ENCODE measurements at places on chromosomes 7 and 10.

GRCh38 chr7:26308551-26308950 is 16.9 kb downstream of the SNX10 start:
- DNase-seq = no peak

- DNase-seq = no peak
Measured at GRCh38 chr7:6027806-6028365, 3.3 kb upstream of the ANKRD61 start.

DNA sequence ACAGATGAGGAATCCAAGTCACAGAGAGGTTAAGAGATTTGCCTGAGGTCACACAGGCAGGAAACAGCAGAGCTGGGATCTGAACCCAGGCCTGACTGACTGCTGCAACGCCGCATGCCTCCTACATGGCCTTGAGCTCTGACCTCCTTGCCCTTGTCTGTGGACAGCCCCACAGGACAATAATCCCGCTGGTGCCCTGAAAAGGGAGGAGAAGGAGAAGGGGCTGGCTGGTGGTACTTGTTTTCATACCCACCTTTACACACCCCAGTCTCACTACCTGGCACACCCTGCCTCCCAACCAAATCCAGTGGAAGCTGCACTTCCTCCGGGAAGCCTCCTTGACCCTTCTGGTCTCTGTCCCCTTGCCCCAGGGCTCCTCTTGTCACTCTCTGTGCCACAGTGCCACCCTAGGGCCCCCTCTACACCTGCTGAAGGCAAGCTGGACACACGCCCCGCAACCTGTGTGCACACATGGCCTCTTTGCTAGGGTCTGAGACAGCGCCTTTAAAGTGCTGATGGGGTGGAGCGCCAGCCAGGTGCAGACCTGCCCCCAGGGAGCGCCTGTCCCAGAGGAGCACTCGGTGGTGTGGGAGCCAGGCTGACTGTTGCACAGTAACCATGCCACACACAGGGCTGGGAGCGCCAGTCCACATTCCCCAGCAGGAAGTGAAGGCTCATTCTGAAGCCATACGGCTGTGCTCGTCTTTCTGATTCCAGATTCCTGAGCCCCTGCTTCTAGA is 38.6 kb downstream of the ZCCHC24 start:
- DNase-seq = no peak

DNA sequence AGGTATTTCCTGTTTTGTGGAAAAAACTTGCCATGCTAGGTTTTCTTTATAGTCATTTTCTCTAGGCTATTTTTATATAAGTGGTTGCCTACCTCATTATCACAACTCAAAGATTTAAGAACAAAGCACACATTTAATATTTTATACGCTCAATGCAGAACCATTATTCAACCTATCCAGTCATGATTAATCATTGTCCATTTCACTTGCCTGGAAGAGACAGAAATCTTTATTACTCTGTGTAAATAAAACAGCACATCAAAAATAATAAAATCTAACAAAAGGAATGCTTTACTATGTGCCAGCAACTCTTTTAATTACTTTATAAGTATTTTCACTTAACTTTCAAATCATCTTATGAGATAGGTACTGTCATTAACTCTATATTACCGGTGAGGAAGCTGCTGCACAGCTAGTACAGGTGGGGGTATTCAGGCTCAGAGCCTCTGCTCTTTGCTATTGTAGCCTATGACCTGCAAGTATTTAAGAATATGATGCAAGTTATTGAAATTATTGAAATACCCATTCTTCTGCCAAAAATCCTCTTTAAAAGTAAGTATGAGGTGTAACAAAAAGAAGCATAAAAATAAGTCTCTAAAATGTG is 16.4 kb upstream of the TAS2R16 start:
- DNase-seq = no peak

DNA sequence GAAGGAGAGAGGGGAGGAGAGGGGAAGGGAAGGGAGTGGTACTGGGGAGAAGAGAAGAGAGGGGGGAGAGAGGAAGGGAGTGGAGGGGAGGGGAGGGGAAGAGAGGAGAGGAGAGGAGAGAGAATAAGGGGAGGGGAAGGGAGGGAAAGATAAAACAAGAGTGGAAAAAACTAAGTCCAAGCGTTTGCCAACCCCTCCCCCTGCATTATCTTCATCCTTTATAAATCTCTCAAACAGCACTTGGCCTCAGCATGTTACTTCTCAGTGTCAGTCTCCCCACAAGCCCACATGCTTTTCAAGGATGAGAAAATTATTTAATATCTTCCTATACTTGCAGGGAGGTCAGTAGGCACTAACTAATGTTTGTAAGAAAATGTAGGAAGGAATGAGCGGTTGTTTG is 204.5 kb downstream of the LSM5 start:
- DNase-seq = no peak

DNA sequence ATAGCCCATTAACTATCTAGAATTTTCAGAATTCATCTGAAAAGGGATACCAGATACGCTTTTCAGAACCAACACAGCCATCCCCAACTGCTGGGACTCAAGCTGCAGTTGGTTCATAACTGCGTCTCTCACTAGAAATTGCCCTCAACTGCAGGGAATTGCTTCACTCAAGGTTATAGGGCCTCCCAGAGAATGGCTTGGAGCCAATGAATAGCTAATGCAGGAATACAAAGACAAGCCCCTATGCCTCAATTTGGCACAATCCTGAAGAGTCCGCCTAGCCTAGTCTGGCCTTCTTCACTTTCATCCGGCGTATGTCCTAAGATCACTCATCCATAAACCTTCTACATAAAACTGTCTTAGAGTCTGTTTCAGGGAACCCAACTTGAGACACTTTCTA is 164.0 kb downstream of the SKAP2 start:
- DNase-seq = no peak

- no peak for DNase-seq
Measured at GRCh38 chr7:7576344-7576743, 9.7 kb downstream of the MIOS start.

- no peak for DNase-seq
Measured at GRCh38 chr7:31027161-31027965, 24.7 kb upstream of the ADCYAP1R1 start.

DNA sequence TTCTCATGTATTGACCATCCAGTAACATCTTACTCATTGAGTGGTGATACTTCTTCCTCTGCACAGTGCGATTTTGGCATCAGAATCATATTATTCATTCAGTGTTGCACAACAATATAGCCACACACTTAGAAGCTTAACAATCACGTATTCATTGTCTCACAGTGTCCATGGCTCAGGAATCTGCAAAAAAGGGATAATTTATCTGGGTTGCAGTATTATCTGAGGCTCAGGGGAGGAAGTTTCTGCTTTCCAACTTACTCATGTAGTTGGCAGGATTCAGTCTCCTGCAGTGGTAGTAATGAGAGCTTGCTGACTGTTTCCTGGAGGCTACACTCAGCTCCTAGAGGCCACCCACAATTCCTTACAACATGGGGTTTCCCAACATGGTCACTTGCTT is 803.6 kb downstream of the SORCS1 start:
- no peak for DNase-seq

DNA sequence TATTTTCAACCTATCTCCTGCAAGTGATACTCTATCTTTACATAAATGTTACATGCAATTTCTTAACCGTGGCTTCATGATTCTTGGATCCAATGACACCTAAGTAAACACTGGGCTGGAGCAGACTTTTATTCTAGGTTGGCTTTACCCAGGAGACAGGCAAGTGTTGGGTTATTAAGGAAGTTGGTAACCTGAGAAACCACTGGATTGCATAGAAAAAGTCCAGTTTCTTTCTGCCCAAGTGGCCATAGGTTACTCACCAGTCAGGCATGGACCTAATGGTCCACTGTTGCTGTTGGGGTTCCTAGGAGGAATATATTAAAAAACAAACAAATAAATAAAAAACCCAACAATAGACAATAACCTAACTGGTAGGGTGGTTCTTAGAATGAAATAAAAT is 112.8 kb downstream of the SEMA3D start:
- no peak for DNase-seq

- DNase-seq = no peak
Measured at GRCh38 chr7:138657854-138658386, 43.2 kb downstream of the SVOPL start.

GRCh38 chr10:45377858-45378257 is 3.8 kb downstream of the ALOX5 start:
- no peak for DNase-seq
